Hepatocyte (in vitro differentiated cells): ENCODE measurements at places on chromosomes 6 and 20. TPM values are rescaled to one million over a fixed set of nuclear protein-coding genes. Genes with fewer than 3 reads are reported as not detected.

The TRAPPC3L gene
- polyA plus RNA-seq, result 1.2 TPM in 1 of 2 replicates, not detected in the other

The HNF4A gene
- polyA plus RNA-seq, result 27.9 and 38.2 TPM in 2 replicates

The SLC26A8 gene
- polyA plus RNA-seq, result 0.18 TPM in 1 of 2 replicates, not detected in the other

The FAM184A gene
- polyA plus RNA-seq, result 4.8 and 5.6 TPM in 2 replicates

The HLA-DQB2 gene
- polyA plus RNA-seq, result not detected in 2 replicates

The PTK7 gene
- polyA plus RNA-seq, result 159 and 162 TPM in 2 replicates

DNA sequence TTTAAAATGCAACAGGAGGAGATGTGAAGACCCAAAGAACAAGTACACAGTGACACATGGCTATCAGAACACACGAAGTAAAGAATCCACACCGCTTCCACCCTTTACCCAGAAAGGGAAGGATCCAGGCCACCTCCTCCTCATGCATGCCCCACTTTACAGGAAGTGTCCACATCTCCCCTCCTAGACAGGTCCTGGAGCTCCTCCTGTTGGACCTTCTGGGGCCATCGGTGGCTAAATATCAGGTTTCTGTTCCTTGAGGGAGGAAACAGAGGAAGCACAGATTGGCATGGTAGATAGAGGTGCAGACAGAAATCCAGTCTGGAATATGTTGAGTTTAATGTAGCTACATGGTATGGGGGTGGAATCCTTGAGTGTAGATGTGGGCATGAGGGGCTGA is 10.9 kb downstream of the NINL start:
- H3K4me3 ChIP-seq, result no peak overlapping the region
- peak overlapping the region; percentile 6 for H3K27ac ChIP-seq
- H3K27me3 ChIP-seq, result no peaks in the 10 kb centered on the region
- DNase-seq, result no peak
- H3K36me3 ChIP-seq, result no peaks in the 10 kb centered on the region
- H3K4me1 ChIP-seq, result peaks cover 25% of the 10 kb centered on the region

DNA sequence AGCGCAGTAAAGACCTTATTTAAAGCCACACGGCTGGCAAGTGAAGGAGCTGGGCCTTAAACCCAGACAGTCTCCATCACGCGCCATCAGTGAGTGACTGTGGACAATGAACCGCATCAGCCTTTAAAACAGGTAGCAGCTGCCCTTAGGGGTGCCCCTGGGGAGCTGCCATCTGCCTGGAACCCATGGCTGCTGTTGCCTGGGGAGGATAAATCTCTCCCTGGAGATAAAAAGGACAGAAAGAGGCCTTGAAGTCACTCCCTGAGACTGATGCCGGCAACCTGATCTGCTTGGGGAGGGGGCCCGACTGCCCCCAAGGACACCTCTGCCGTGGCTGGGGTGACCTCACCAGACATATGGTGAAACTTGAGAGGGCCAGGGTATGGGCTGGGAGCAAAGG is 73.5 kb downstream of the PREX1 start:
- H3K27me3 ChIP-seq, result no peaks in the 10 kb centered on the region
- H3K27ac ChIP-seq, result no peak overlapping the region
- DNase-seq, result no peak
- no peaks in the 10 kb centered on the region for H3K36me3 ChIP-seq
- no peaks in the 10 kb centered on the region for H3K4me1 ChIP-seq

- DNase-seq, result peak; percentile 50
- H3K36me3 ChIP-seq, result no peaks in the 10 kb centered on the region
- H3K4me1 ChIP-seq, result peaks cover 8% of the 10 kb centered on the region
- no peaks in the 10 kb centered on the region for H3K27me3 ChIP-seq
These were observed 66.0 kb upstream of the CDH4 start for GRCh38 chr20:61185841-61186601.

DNA sequence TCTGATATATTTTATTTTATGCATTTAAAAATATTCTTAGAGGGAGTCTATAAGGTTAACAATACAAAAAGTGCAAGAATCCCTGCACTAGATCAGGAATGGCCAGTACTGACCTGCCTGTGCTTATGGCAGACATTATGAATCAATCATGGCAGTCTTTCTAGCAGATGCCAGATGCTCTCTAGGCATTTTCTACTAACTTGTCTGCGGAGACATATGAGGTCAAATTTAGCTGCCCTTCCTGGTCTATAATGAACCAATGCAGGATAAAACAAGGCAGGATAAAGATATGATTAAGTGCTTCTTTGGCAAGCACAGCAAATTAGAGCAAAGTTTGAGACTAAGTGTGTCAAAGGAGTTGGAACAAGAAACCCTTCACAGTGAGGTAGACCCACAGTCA is 46.6 kb upstream of the RNF24 start:
- peak overlapping the region; percentile 70 for H3K27ac ChIP-seq
- H3K4me3 ChIP-seq, result no peak overlapping the region
- no peaks in the 10 kb centered on the region for H3K27me3 ChIP-seq
- H3K4me1 ChIP-seq, result peaks cover 24% of the 10 kb centered on the region

DNA sequence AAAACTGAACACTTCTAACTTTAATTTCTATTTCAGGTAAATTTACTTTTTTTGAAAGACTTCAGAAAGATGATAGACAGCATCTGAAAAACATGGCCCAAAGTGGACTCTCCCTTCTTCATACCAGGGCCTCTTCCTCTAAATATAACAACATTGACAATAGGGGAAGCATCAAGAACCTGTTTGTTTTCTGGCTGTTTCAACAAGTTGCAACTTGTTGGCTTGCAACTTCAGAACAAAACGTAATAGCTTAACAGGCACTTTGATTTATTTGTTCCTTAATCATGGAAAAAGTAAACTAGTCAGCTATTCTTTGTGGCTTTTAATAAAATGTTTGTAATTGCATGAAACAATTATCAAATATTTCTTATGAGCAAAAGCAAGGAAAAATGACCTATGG is 34.3 kb downstream of the RGS17 start:
- H3K27me3 ChIP-seq, result no peaks in the 10 kb centered on the region
- no peaks in the 10 kb centered on the region for H3K36me3 ChIP-seq
- H3K4me3 ChIP-seq, result no peak overlapping the region
- no peaks in the 10 kb centered on the region for H3K4me1 ChIP-seq
- DNase-seq, result no peak

DNA sequence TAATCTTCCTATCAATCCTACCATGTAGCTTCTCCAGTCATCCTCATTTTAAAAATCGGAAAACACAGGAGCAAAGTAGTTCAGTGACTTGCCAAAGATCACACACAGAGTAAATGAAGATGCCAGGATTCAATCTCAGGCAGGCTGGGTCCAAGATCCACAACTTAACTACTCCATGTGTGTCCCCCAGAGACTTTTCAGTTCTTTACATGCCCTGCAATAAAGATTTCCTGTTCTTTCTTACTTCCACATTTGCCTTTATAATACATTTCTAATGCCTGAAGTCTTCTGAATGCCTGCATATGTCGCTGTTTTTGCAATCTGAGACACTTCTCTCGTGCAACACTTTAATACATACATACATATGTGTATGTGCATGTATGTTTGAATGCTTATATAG is 121.7 kb upstream of the MARCKS start:
- H3K36me3 ChIP-seq, result no peaks in the 10 kb centered on the region
- no peak overlapping the region for H3K27ac ChIP-seq
- H3K27me3 ChIP-seq, result no peaks in the 10 kb centered on the region
- H3K4me1 ChIP-seq, result no peaks in the 10 kb centered on the region

GRCh38 chr6:41073968-41074691 is 1.4 kb downstream of the NFYA start:
- H3K4me1 ChIP-seq, result peaks cover 15% of the 10 kb centered on the region
- H3K27me3 ChIP-seq, result no peaks in the 10 kb centered on the region
- H3K27ac ChIP-seq, result peak overlapping the region; percentile 99
- DNase-seq, result peak; percentile 49

DNA sequence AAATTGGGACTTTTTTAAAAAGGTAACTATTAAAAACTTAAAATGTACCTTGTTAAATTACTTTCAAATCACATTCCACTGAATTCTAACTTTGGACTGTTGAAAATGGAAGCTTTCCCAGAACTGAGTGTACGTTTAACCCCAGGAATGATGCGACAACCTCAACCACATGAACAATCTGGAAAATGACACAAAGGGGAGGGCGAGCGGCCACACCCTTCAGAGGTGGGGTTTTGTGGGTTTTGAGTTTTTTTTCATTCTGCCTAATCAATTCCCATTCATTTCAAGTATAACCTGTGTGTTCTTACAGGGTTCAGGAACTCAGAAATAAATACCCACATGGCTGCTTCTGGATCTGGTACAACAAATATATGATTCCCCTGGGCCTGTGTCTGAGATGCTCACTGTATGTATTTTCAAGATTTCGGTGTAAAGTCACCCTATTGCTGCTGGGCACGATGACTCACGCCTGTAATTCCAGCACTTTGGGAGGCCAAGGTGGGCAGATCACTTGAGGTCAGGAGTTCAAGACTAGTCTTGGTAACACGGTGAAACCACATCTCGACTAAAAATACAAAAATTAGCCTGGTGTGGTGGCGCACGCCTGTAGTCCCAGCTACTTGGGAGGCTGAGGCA is 21.6 kb downstream of the CNKSR3 start:
- DNase-seq, result no peak
- H3K36me3 ChIP-seq, result no peaks in the 10 kb centered on the region
- no peak overlapping the region for H3K27ac ChIP-seq
- H3K4me1 ChIP-seq, result peaks cover 9% of the 10 kb centered on the region
- H3K4me3 ChIP-seq, result no peak overlapping the region

DNA sequence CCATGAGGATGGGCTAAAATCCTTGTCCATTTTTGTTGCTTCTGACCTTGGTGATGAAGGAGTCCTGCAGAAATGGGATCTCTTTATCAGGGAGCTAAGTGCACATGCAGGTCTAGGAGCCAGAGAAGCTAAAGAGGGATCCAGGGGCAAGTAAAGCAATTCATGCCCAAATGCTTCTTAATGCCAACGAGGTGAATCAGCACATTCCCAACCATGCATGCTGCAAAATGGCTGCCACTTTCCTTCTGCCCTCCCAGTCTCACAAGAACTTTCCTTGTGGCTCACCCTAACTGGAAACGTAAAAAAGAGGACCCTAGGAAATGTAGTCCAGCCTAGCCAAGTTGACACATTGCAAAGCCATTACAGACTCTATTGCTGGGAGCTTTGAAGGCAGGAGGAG is 298.4 kb downstream of the MAFB start:
- no peaks in the 10 kb centered on the region for H3K27me3 ChIP-seq
- DNase-seq, result no peak
- H3K27ac ChIP-seq, result no peak overlapping the region

DNA sequence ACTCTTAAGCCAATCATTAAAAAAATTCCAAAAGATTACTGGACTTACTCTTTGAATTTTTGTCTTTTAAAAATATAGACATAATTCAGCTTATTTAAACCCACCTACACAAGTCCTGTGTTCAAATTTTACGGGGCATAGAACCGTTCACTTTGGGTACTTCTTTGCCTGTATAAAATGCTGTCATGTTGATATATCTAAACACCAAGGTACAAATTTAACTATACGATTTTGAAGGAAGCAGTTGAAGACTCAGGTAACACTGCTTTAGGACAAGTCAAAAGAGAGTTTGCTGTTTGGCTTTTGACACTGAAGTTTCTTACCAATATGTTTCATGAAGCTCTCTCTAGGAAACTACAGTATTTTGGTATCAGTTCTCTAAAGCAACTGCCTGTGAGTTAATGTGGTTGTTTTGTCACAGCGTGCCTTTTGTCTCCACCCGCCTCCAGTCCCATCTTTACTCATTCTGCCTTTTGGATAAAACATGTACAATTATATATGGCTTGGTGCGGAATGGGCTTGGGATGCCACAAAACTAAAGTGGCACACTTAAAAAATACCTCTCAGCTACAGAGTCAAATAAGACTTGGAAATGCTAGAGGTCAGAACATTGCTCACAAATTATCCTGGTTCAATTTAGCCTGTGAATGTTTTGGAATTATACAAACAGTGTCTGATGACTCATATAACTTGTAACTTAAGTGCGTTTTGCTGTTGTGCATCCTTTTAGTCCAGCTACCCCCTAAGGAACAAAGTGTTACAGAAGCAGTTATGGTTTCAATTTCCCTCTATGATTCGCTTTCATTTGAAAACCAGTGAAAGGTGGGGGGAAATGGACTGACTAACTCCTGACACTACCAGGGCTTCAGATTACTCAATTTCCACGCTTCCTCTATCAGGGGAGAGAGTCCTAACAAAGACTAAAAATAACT is 38.7 kb downstream of the RGS17 start:
- no peaks in the 10 kb centered on the region for H3K27me3 ChIP-seq
- H3K4me3 ChIP-seq, result no peak overlapping the region
- no peak for DNase-seq
- H3K4me1 ChIP-seq, result no peaks in the 10 kb centered on the region
- H3K36me3 ChIP-seq, result no peaks in the 10 kb centered on the region

GRCh38 chr6:84390851-84391250 is 163.4 kb upstream of the CEP162 start:
- H3K4me3 ChIP-seq, result no peak overlapping the region
- H3K27ac ChIP-seq, result no peak overlapping the region
- no peaks in the 10 kb centered on the region for H3K27me3 ChIP-seq

DNA sequence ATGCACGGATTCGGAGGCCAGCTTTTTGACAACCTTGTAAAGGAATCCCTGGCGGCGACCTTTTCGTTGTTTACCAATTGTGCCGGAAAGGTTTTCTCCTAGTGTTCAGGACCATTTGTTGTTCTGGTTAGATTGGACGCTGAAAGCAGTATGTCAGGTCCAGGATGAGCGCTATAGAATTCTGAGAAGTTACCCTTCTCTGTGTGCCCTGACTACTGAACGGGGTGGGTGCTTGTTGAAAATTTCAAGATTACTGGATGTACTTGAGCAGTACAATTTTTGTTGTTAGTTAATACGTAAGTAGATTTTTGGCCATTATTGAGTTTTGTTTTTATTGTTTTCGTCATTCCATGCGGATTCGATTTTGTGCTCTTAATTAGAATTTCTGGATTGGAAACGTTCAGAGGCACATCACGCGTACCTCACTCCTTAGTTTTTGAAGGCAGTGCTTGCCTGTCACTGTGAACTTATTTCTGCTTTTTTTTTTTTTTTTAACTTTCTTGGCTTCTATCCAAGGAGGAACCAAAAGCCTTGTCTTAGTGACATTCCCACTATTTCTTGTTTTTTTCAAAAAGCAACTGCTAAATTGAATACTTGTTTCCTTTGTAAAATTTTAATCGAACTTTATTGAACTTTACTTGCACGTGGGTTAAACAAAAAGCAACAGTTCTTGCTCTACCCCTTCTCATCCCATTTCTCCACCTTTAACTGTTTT is 898 bp downstream of the XRN2 start:
- H3K36me3 ChIP-seq, result no peaks in the 10 kb centered on the region
- peak overlapping the region; percentile 97 for H3K27ac ChIP-seq
- DNase-seq, result no peak
- H3K4me3 ChIP-seq, result peak overlapping the region; percentile 65
- H3K4me1 ChIP-seq, result peaks cover 7% of the 10 kb centered on the region
- H3K27me3 ChIP-seq, result no peaks in the 10 kb centered on the region

DNA sequence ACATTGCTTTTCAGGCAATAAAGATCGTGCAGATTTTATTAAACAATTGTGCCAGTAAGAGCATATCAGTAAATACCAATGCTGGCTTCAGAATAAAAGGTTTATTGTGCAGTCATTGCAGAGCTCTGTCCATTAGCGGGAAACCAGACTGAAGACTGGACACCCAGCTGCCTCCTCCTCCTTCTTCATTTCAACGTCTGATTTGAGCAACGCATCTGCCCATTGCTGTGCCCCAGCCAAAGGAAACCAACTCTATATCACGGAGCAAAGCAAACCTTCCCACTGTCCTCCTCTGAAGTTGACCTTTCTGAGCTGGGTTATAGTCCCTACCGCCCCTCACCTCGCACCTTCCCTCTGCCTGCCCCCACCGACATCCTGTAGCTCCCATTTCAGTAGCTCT is 80.8 kb downstream of the SLC22A23 start:
- H3K27me3 ChIP-seq, result no peaks in the 10 kb centered on the region
- H3K36me3 ChIP-seq, result no peaks in the 10 kb centered on the region
- H3K27ac ChIP-seq, result no peak overlapping the region
- no peak overlapping the region for H3K4me3 ChIP-seq
- DNase-seq, result no peak
